Stimulated activated CD8-positive, alpha-beta memory T cell treated with anti-CD3 and anti-CD28 coated beads, Interleukin-2, amount 100 ng/mL, for 1 hour (primary cell): ENCODE measurements at places on chromosomes 4 and X.

DNA sequence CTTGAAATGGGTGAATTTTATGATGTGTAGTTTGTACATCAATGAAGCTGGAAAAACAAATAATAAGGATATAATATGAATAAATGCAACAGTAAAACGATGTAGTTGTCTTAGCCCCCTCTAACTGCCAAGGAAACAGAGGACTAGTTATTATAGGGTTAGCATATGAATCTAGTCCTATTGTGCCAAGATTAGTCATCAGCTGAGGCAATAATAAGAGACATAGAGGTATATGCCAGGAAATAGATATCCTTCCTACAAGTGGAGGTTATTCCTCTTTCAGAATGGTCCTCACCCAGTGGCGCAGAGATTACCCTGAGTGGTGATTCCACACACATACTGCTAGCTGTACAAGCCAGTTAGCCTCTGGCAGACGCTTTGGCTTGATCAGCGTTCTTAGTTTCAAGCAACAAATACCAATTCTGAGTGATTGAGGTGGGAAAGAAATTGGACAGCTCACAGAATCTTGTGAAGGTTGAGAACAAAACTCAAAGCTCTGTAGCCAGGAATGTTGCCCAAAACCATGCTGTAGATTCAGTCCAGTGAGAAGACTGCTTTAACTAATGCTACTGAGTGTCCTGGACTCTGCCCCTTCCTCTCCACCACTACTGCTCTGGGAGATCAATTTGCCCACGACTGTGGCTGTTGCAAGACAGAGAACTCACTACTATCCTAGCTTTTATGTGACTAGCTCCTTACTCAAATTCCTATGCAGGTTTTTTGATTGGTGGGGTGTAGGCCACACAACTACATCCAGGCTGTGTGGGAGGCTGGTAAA, 27.0 kb upstream of the ZNF280C start:
- no peak for DNase-seq

DNA sequence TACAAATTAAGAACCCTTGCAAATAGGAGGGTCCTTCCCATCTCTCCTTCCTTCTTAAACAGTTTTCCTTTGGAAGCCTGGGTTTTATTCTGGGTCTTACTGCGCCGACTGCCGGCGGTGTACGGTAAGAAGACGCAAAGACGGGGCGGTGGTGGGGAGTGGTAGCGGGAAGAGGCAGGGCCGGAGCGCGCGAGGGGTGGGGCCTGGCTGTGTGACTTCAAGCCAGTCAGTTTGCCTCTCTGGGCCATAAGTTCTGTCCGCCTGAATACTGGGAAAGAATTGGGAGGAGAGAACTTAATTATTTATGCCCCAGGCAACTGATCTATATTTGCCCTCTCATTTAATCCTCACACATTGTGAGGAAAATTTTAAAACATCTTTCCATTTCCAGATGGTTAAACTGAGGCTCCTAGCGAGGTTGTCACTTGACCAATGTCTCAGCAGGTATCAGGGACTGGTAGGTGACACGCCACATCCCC, 726 bp upstream of the KANTR start:
- peak; percentile 65 for DNase-seq

- DNase-seq: no peak
These were observed 334.4 kb upstream of the FSTL5 start for GRCh38 chr4:162498168-162498567.

GRCh38 chr4:145055533-145056257, 42.3 kb downstream of the ANAPC10 start:
- no peak for DNase-seq

- no peak for DNase-seq
These were observed 5.0 kb upstream of the CSF2RA start for GRCh38 chrX:1263600-1263999.

GRCh38 chr4:11038926-11039325, 354.4 kb upstream of the CLNK start:
- no peak for DNase-seq

DNA sequence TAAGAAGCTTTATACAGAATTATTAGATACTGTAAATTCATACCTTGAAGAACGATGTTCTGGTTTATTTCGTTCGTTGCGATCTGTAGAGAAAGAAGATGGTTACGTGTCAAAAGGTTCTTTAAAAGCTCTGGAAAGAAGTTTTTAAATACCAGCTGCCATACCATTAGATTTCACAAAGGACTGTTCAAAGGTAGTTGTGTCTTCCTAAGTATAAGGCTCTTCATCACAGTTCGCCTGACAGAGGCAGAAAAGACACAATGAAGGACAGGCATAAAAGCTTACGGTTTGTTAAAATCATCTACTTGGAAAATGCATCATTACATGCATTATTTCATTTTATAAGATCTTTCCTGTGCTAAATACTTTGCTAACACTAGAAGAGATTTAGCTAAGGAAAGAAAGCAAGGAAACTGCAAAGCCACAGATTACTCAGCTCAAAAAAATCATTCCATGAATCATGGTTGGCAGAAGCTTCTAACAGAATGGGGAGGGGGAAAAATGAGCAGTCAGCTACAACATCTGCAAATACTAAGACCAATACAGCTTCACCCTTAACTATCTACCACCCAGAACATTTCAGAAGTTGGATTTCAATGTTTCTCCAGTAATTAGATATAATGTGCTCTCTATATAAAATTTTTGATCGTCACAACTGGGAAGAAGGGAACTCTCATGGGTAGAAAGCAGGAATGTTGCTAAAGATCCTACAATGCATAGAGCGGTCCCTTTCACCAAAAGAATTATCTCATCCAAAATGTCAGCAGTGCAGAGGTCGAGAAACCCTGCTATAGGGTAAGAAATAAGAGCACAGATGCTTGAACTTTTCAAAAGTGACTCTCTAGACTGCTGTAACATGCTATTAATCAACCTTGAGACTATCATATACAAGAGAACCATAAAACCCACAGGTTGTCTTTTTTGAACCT, 50.7 kb upstream of the PRSS48 start:
- no peak for DNase-seq

GRCh38 chrX:9183481-9183880, 149.6 kb upstream of the FAM9B start:
- no peak for DNase-seq

GRCh38 chr4:134906404-134907023, 704.9 kb upstream of the PABPC4L start:
- no peak for DNase-seq

GRCh38 chr4:38162240-38162784, 202.1 kb downstream of the PTTG2 start:
- DNase-seq: no peak

GRCh38 chr4:107519053-107519452, 201.0 kb downstream of the PAPSS1 start:
- no peak for DNase-seq

GRCh38 chrX:154355094-154355775, 19.2 kb downstream of the FLNA start:
- no peak for DNase-seq

DNA sequence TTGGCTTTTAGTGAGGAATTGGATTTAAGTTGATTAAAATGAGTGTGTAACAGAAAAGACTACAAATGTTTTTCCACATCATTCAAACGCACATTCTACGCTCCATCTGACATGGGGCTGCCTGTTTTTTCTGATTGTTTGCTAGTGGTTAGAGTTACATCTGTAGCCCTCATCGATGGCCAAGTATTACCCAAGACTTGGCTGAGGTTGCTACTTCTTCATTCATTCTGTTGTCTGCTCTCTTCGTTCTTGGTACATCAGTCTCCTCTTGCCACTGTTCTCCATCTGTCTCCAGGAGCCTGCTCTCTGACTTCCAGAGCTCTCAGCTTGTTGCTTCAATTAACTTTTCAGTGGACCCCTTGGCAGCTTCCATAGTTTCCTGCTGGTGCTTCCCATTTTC, 1844.6 kb upstream of the TENM3 start:
- DNase-seq: no peak

- no peak for DNase-seq
These were observed 85.2 kb downstream of the ANAPC10 start for GRCh38 chr4:145012841-145013240.

DNA sequence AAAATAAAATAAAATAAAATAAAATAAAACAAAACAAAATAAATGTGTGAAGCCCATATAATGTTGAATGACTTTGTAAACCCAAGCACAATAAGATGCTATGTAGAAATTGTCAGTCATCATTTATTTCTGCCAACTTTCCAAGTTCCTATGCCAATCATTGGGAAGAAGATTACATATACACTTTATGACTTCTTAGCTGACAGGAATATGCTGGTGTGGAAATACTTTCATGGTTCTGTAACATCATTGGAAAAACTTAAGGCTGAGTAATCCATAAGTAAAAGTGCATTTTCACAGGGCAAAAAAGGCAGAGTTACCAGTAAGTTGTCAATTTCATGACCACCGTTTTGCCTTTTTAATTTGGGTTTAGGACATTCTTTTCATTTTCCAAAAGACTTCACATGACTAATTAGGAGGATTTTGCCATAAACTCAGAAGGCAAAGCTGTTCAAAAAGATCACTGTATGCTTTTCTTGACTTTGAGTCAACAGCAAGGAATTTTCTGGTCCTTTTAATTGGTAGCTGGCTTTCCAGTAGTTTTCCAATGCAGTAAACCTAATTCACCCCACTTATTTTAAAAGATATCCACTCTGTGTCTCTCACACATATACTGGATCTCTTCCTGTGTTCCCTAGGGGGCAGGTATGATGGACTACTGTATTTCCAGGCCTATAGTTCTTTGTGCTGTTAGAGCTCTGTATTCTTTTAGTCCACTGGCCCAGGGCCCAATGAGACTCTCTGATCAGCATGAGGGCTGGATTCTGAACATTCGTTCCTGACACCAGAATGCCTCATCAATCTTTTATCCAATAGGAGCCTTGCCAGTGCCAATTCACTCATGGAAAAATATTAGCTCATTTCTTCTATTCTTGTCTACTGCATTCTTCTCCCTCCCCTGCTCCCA, 26.2 kb upstream of the SCRG1 start:
- DNase-seq: no peak

DNA sequence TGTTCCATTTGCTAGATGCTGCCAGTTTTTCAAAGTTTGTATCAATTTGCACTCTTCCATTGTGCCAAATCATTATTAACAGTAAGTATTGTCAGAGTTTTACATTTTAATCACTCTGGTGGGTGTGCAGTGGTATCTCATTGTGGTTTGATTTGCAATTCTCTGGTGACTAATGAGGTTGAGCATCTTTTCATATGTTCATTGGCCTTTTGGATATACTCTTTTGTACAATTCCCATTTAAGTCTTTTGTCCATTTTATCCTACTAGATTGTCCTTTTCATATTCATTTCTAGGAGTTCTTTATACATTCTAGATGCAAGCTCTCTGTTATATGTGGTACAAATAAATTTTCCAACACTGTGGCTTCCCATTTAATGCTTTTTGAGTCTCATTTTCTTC, 17.4 kb upstream of the ARHGAP36 start:
- DNase-seq: no peak

DNA sequence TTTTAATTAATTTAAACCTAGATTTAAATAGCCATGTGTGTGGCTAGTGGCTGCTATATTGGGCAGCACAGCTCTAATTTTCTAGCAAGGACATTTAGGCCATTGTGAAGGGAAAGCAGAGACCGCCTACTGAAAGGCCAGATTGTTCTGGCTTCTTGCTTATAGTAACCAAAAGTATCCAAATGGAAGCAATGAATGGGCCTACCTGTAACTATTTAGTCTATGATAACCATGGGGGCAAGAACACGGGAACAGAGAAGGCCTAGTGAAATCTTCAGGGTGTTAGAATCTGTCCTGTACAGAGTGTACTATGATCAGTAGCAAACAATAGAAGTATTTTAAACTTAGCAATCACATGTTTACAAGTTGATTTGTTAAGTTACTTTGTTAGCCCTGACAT, 16.5 kb upstream of the HPRT1 start:
- no peak for DNase-seq

- no peak for DNase-seq
These were observed 44.1 kb downstream of the AFM start for GRCh38 chr4:73525611-73526010.

DNA sequence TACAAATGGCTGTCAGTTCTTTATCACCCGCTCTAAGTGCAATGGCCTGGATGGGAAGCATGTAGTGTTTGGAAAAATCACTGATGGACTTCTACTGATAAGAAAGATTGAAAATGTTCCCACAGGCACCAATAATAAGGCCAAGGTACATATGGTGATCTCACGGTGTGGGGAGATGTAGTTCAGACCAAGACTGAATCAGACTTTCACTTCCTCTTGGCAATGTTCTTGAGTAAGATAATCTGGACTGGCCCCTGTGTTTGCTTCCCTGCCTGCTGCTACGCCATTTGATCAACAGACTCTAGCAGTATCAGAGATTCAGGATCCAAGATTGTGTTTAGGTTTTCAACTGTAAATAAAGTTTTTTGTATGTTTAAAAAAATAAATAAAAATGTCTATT, 682.2 kb upstream of the AMOT start:
- DNase-seq: no peak

DNA sequence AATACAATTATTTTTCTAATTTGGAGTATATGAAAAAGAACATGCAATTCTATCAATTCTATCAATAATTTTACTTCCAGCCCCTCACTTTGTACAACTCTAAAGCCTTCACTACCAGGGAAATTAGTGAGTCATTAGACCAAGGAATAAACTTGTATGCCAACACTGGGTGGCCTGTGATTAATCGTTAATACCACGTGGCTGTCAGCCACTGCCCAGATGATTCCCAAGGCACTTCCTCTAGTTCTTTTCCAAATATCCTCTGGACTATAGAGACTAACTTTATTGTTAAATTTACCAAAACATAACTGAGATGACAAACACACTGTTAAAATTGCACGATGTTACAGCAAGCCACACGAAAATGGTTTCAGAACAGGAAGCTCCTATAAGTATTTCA, 45.7 kb downstream of the MID1 start:
- DNase-seq: no peak

DNA sequence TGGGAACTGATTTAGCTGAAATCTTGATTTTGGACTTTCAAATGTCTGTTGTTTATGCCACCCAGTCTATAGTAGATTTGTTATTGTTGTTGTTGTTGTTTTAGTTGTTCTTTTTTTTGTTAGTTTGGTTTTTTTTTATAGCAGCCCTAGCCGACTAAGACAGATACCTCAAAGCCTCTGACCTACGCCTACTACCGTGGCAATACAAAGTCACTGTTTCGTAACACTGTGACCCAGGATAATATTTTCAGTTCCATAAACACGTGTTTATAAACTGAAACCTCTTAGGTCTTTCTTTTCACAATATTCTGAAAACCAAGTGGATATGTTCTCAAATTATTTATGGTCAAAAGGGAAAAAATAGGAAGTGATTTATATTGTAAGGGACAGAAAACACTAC, 32.8 kb downstream of the VCX2 start:
- DNase-seq: no peak

DNA sequence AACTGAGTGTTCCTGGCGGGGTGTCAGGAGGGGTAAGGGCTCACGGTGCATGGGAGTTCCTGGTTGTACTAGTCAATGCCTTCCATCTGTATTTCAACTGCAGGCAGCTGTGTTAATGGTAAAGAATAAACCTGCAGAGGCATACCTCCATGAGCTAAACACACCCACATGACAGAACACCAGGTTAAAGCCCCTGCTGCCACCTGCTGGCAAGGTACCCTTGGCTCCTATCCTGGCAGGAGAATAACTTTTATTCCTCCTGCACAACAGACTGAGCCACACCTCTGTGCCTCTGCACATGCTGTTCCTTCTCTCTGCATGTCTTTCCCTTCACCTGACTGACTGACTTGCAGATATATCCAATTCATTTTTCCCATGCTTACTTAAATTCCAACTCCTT, 11.1 kb downstream of the ITIH6 start:
- no peak for DNase-seq
